ENCODE measurements at places on chromosomes 5 and 9. TPM values are rescaled to one million over a fixed set of nuclear protein-coding genes. Genes with fewer than 3 reads are reported as not detected.

The DMRT2 gene
- 19.0 TPM for total RNA-seq

The PCDHB4 gene
- 0.09 TPM for total RNA-seq

The SH2D3C gene
- 18.2 TPM for total RNA-seq

The SPATA31E1 gene
- not detected for total RNA-seq

The PCDHGA6 gene
- total RNA-seq = 0.47 TPM

The CYSTM1 gene
- 23.1 TPM for total RNA-seq

The SCGB3A2 gene
- total RNA-seq = 0.71 TPM

The FAM151B gene
- total RNA-seq = 1.2 TPM

The HMHB1 gene
- total RNA-seq = 0.33 TPM

DNA sequence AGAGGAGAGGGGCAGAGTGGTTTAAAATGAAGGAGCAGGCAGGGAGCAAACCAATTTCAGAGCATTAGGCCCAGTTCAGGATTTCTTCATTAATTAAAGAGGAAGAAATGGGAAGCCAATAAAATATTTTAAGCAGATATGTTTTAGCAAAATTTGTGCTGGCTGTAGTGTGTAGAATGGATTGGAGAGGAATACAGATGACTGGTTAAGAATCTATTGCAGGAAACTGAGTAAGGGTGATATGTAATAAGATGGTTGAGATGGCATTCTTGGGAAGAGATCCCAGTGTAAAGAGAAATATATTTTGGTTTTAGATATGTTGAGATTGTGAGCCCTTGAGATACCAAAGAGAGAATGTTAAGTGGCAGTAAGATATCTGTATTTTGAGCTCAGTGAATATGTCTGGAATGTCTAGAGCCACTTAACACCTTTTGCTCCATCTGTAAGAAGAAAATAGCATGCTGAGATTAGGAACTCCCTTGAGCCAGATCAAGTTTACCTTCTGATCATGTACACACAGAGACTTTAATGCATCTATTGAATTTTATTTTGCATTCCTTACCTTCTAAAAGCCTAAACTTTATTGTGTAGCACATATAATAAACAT lies 79.5 kb upstream of the SLC27A6 start:
- no peaks in the 10 kb centered on the region for H3K36me3 ChIP-seq
- no peak overlapping the region for H3K4me3 ChIP-seq
- no peaks in the 10 kb centered on the region for H3K4me1 ChIP-seq
- no peaks in the 10 kb centered on the region for H3K27me3 ChIP-seq
- no peak overlapping the region for H3K27ac ChIP-seq

GRCh38 chr9:10525972-10526371 lies 86.8 kb downstream of the PTPRD start:
- no peak for DNase-seq
- no peaks in the 10 kb centered on the region for H3K27me3 ChIP-seq
- no peak overlapping the region for H3K4me3 ChIP-seq
- no peak overlapping the region for H3K27ac ChIP-seq
- no peaks in the 10 kb centered on the region for H3K4me1 ChIP-seq

DNA sequence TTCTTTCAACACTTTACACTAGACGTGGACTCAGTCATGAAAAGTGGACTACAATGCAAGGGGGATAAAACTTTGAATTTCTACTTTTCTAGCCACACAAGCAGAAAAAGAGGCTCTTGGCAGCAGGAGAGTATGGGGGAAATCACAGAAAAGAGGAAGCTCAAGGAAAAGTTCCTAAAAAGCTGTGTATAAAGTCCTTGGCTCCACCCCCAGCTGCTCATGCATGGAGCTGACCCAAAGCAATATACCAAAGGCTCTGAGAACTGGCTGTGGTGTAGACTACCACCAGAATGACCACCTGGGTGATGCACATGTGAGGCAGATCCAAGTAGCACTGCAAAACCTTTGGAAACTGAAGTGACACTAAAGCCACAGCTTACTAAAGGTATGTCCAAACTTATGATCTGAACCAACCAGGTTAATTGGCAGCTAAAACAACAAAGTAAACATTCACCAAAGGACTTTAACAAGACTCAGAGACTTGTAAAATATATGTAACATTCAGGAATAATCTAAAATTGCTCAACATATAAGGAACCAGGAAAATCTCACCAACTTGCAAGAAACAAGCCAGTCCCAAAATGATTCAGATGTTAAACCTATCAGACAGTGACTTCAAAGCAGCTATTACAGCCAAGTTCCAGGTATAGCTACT lies 55.5 kb upstream of the RASGRF2 start:
- no peaks in the 10 kb centered on the region for H3K36me3 ChIP-seq
- no peak overlapping the region for H3K4me3 ChIP-seq
- H3K4me1 ChIP-seq = no peaks in the 10 kb centered on the region
- no peak overlapping the region for H3K27ac ChIP-seq
- DNase-seq = no peak

DNA sequence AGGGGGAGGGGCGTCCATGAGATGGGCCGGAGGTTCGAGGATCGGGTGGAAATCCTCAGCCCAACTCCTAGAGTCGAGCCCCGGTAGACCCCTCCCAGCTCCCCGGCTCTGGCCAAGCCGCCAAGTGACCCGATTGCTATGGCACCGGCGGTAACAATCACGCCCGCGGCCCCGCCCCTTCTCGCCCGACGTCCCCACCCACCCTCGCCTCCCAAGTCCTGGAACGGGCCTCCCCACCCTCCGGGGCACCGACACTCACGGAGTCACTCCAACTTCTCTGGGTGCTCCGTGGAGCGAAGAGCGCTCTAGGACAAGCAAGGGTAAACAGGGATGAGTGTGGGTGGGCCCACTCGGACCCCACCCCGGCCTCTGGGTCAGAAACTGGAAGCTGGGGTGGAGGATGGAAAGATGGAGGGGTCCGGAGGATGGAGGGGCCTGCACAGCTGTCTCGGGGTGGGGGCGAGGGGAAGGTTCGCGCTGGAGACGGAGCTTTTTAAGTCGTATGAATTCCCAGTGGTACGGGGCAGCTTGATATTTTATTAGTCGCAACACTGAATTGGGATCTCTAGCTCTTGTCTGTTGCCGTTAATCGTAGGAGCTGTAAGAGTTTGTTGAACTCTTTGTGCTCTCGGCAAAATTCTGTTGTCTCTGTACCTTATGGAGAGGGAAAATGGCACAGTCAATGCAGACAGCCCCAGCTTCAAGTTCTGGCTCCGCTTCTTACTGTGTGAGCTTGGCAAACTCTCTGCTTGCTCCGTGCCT lies at the start of gene SPACA9:
SPACA9 (plus strand) TSS at position 204 of the 762 bp plus-strand sequence. CDS start 5,050 bp downstream, outside the sequence.
- peak within 1 kb of the TSS; percentile 98 for H3K4me3 ChIP-seq
- peaks cover under 1% of the 10 kb centered on the region for H3K36me3 ChIP-seq
- no peak for DNase-seq

DNA sequence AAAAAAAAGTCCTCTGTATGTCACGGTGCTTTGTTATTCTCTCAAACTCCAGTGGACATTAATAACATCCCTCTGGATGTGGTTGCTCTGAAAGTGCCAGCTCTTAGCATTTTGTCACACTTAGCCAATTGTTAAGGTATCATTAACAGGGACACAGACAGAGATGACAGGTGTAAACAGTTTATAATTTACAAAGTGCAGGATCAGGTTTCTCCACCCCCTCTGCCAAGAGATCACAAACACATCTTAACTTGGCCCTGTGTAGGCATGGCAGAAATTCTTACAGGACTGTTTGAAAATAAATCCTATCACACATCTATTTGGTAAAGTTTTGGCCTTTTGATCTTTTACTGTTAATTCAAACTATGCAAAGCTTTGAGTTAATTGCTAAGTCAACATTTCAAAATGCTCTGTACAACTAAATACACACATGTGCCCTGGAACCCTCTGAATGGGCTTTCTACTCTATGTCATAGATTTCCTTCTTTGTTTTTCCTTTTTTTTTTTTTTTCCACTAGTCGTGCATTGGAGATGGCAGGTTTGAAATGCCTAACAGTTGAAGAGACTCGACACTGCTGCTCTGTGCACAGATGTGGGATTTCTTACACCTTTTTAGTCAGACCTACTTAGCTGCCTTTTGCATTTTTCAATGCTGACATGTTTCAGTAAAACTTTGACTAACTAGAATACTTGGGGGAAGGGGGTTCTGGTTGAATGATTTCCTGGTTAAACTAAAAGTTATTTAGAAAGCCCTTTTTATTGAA lies 41.7 kb downstream of the SEMA6A start:
- no peaks in the 10 kb centered on the region for H3K27me3 ChIP-seq
- H3K4me3 ChIP-seq = no peak overlapping the region
- DNase-seq = no peak
- no peak overlapping the region for H3K27ac ChIP-seq
- H3K4me1 ChIP-seq = no peaks in the 10 kb centered on the region
- H3K36me3 ChIP-seq = no peaks in the 10 kb centered on the region

DNA sequence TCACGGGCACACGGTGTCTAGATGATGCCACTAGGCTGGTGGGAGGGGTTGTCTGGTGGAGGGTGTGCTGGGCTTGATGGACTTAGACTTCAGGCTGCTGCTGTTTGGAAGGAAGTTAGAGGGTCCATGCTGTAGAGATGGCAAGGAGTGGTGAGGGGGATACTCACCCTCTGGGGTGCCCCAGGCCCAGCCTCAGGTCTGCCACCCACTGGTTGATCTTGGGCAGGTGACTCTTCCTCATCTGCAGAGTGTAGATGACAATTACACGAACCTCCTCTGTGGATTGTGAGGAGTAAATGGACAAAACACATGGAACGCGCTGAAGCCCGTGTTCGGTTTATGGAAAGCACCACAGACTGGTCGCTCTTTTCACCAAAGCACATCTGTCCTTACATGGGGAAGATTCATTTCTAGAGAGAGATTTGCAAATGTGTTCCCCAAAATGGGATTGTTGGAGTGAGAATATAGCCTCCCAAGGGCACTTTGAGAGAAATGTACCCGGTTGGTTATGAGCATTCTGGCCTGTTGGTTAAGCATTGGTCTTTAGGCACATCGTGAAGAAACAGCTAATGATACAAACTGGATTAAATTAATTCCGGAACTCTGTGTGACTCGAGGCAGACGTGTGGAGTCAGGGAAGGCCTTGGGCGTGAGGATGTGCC lies 58.2 kb downstream of the ZNF618 start:
- no peak overlapping the region for H3K27ac ChIP-seq
- H3K4me1 ChIP-seq = no peaks in the 10 kb centered on the region
- H3K4me3 ChIP-seq = no peak overlapping the region
- no peaks in the 10 kb centered on the region for H3K36me3 ChIP-seq
- DNase-seq = no peak
- no peaks in the 10 kb centered on the region for H3K27me3 ChIP-seq

DNA sequence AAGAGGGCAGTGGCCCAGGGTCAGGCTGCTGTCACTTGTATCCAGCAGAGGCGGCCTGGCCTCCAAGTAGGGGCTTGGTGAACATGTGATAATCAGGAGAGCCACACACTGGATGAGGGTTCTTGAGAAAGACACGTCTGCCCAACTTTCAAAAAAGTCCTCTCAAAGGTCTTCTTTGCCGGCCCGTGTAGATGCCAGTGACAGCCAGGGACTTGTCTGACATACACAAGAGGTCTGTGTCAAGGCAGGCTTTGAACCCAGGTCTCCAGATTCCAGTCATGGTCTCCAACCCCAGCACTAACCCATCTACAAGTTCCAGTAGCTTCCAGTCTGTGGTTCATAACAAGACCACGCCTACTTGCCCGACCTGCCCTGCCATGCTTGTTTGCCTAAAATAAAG lies 7.9 kb upstream of the AMBP start:
- no peaks in the 10 kb centered on the region for H3K27me3 ChIP-seq
- no peaks in the 10 kb centered on the region for H3K36me3 ChIP-seq
- no peak overlapping the region for H3K27ac ChIP-seq
- no peaks in the 10 kb centered on the region for H3K4me1 ChIP-seq

GRCh38 chr5:74625742-74626241 lies 14.7 kb downstream of the ENC1 start:
- H3K27ac ChIP-seq = no peak overlapping the region
- no peak for DNase-seq
- H3K4me3 ChIP-seq = no peak overlapping the region
- H3K27me3 ChIP-seq = no peaks in the 10 kb centered on the region
- peaks cover 23% of the 10 kb centered on the region for H3K36me3 ChIP-seq

GRCh38 chr9:88816141-88816540 lies 175.1 kb upstream of the S1PR3 start:
- peaks cover 4% of the 10 kb centered on the region for H3K27me3 ChIP-seq
- no peaks in the 10 kb centered on the region for H3K36me3 ChIP-seq
- H3K4me3 ChIP-seq = no peak overlapping the region

GRCh38 chr9:89065921-89066320 lies 74.7 kb downstream of the S1PR3 start:
- no peaks in the 10 kb centered on the region for H3K4me1 ChIP-seq
- DNase-seq = no peak
- no peak overlapping the region for H3K27ac ChIP-seq
- no peaks in the 10 kb centered on the region for H3K36me3 ChIP-seq
- H3K27me3 ChIP-seq = no peaks in the 10 kb centered on the region
- H3K4me3 ChIP-seq = no peak overlapping the region

GRCh38 chr5:119243888-119244287 lies 111.9 kb upstream of the TNFAIP8 start:
- no peak overlapping the region for H3K4me3 ChIP-seq
- peaks cover 4% of the 10 kb centered on the region for H3K36me3 ChIP-seq
- DNase-seq = no peak
- H3K4me1 ChIP-seq = no peaks in the 10 kb centered on the region

- no peak overlapping the region for H3K4me3 ChIP-seq
- no peaks in the 10 kb centered on the region for H3K36me3 ChIP-seq
- no peaks in the 10 kb centered on the region for H3K27me3 ChIP-seq
- no peak overlapping the region for H3K27ac ChIP-seq
- H3K4me1 ChIP-seq = no peaks in the 10 kb centered on the region
These were observed 130.7 kb downstream of the ADAMTS12 start for GRCh38 chr5:33761139-33761538.

- no peak overlapping the region for H3K4me3 ChIP-seq
- no peaks in the 10 kb centered on the region for H3K27me3 ChIP-seq
- no peak for DNase-seq
- no peaks in the 10 kb centered on the region for H3K4me1 ChIP-seq
- H3K36me3 ChIP-seq = no peaks in the 10 kb centered on the region
- H3K27ac ChIP-seq = no peak overlapping the region
These were observed 145.5 kb upstream of the POU5F2 start for GRCh38 chr5:93886917-93887361.

DNA sequence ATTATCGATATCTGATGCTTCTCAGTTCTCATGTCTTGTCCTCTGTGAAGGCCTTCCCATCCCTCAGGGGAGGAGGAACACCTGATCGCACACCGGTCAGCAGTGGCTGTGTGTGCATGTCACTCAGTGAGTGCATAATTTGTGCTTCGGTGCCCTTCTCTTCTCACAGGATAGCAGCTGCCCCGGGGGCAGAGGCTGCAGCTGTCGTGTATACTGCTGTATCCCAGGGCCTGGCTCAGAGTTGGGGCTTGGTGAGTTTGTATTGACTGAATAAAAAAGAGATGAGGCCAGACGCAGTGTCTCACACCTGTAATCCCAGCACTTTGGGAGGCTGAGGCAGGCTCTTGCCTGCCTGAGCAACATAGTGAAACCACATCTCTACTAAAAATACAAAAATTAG lies 49.7 kb upstream of the NCS1 start:
- no peak for DNase-seq
- no peaks in the 10 kb centered on the region for H3K27me3 ChIP-seq
- no peak overlapping the region for H3K27ac ChIP-seq
- no peak overlapping the region for H3K4me3 ChIP-seq
- H3K4me1 ChIP-seq = no peaks in the 10 kb centered on the region

Data from thymus (tissue), 14 donors.